ENCODE measurements at places on chromosomes 11 and 22. TPM values are rescaled to one million over a fixed set of nuclear protein-coding genes. Genes with fewer than 3 reads are reported as not detected.

GTSE1 gene
- 0.13 TPM for total RNA-seq

USP2 gene
- total RNA-seq: 0.26 TPM

OR51B5 gene
- not detected for total RNA-seq

C11orf42 gene
- total RNA-seq: not detected

HBB gene
- total RNA-seq: not detected

OR8K1 gene
- not detected for total RNA-seq

MAML2 gene
- 1.3 TPM for total RNA-seq

HEPN1 gene
- not detected for total RNA-seq

OMP gene
- total RNA-seq: not detected

MS4A8 gene
- not detected for total RNA-seq

FZD4 gene
- total RNA-seq: 0.38 TPM

OSBP2 gene
- 23.4 TPM for total RNA-seq

IL10RA gene
- total RNA-seq: not detected

PNPLA3 gene
- 1.7 TPM for total RNA-seq

SLC22A8 gene
- total RNA-seq: not detected

CTSW gene
- not detected for total RNA-seq

ANO9 gene
- 7.4 TPM for total RNA-seq

LRP5 gene
- total RNA-seq: 17.0 TPM

CDC42BPG gene
- 16.6 TPM for total RNA-seq

CEP126 gene
- 2.6 TPM for total RNA-seq

OR10A2 gene
- not detected for total RNA-seq

OR5AN1 gene
- total RNA-seq: not detected

RIBC2 gene
- total RNA-seq: not detected

SNX32 gene
- total RNA-seq: under 0.01 TPM

TRIM49D1 gene
- not detected for total RNA-seq
